ENCODE measurements at places on chromosomes 3 and 15.

GRCh38 chr3:114706591-114707232, 412.9 kb downstream of the TIGIT start:
- no peak for DNase-seq

- peak; percentile 8 for DNase-seq
These were observed 340 bp downstream of the TMEM44 start for GRCh38 chr3:194632809-194633348.

GRCh38 chr15:60945196-60945595, 283.9 kb downstream of the RORA start:
- no peak for DNase-seq

GRCh38 chr3:47430606-47431005, 45.1 kb downstream of the SCAP start:
- no peak for DNase-seq

DNA sequence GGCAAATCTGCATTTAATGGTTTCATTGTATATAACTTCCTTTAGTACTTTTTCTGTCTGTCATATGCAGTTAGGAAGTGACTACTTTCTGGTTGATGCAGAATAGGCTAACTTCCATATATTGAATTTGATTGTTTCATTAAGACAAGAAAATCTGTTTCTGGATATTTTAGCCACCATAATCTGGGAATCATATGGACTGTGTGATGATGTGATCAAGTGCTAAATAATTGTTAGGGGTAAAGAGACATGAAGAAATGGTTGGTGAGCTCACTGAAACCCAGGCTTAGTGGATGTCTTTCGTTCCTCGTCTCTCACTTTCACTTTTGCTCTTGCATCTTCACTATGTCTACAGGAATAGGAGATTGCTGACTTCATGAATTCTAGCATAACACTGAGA, 3.5 kb upstream of the MNS1 start:
- no peak for DNase-seq
